K562 (cell line): ENCODE measurements at places on chromosomes 7 and 10.

- no peak for DNase-seq
These were observed 91.5 kb downstream of the CTTNBP2 start for GRCh38 chr7:117781707-117782106.

- DNase-seq: no peak
These were observed 973.0 kb downstream of the CNTNAP2 start for GRCh38 chr7:147089608-147090007.

DNA sequence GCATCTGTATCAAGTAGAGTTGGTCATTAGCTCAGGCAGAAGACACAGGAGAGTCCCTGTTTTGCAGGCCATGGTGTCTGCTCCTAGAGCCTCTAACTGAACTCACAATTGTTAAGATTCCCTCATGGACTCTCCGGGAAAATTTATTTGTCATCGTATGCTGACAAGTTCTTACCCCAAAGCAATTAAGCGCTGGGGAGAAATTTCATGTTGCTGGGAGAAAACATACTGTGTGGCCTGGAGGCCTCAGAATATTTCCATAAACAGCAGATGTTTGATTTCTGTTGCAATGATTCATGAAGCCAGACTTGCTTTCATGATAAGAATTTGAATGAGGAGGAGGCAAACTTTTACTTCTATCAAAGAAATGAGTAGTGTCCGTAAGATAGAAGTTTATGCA lies 583.2 kb downstream of the GATA3 start:
- DNase-seq: no peak

DNA sequence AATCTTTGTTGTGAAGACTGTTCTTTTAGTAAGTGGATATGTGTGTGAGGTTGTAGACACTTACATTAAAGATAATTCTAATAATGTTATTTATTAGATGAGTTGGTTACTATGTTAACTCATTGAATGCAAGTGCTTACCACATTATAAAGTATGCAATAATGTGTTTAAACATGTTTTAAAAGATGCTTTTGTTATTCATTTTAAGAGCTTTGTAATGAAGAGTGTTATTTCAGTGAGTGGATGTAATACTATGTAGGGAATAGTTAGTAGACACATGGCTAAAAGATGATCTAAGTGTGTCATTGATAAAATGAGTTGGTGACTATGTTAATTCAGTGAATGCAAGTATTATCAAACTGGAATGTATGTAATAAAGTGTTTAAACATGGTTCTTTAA lies 70.0 kb upstream of the VOPP1 start:
- no peak for DNase-seq

DNA sequence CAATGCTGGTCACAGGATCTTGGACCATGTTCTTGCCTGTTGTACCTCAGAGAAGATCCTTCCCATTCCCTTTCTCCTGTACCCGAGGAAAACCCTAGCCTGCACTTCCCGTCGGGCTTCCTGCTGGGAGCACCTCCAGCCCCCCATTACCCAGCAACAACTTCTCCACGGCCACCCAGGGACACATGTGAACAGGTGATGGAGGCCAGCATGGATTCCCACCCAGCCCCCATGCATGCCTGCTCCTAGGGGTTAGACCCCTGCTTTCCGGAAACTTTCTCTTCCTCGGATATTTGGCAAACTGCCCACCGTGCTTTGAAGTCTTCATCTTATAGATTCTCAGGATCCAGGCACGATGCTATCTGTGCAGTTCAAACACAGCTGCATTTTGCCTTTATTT lies 67.3 kb downstream of the CALML3 start:
- DNase-seq: no peak
